Hematopoietic multipotent progenitor cell treated with erythropoietin and hydrocortisone succinate and interleukin-3 and kit ligand, for 8 days (in vitro differentiated cells): ENCODE measurements at places on chromosomes 11 and 22.

- no peak for DNase-seq
Observed at GRCh38 chr22:42190274-42190673, 59.7 kb upstream of the CYP2D6 start.

- no peak for DNase-seq
Observed at GRCh38 chr22:49155039-49155769, 672.5 kb downstream of the BRD1 start.

GRCh38 chr22:37739035-37739434 lies 42.2 kb downstream of the TRIOBP start:
- no peak for DNase-seq

- DNase-seq = peak; percentile 7
Observed at GRCh38 chr11:79708319-79708932, 267.6 kb upstream of the TENM4 start.

DNA sequence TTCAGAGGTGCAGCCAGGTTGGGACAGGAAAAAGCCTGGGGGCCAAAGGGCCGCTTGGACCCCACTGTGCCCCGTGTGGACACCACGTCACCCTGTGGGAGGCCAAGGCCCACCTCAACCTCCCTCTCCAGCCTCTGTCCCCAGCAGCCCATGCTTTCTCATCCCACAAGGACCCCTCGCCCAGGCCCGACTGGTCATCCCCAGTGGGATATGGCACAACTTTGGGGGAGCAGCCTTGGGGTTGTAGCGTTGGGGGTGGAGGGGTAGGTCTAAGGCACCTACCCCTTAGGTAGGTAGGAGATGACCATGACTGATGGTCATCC lies 44.0 kb downstream of the IGF2 start:
- DNase-seq = no peak
